ENCODE measurements at places on chromosomes 5 and 9. TPM values are rescaled to one million over a fixed set of nuclear protein-coding genes. Genes with fewer than 3 reads are reported as not detected.
A peak's percentile ranks its signal among the peaks of the same experiment; 100 is the strongest.

- no peaks in the 10 kb centered on the region for H3K27me3 ChIP-seq
- H3K4me3 ChIP-seq, result no peak overlapping the region
- no peak for DNase-seq
- no peaks in the 10 kb centered on the region for H3K36me3 ChIP-seq
- no peak overlapping the region for H3K27ac ChIP-seq
- H3K4me1 ChIP-seq, result no peaks in the 10 kb centered on the region
Observed at GRCh38 chr9:134189145-134189469, 24.7 kb upstream of the RNU6ATAC start.

DNA sequence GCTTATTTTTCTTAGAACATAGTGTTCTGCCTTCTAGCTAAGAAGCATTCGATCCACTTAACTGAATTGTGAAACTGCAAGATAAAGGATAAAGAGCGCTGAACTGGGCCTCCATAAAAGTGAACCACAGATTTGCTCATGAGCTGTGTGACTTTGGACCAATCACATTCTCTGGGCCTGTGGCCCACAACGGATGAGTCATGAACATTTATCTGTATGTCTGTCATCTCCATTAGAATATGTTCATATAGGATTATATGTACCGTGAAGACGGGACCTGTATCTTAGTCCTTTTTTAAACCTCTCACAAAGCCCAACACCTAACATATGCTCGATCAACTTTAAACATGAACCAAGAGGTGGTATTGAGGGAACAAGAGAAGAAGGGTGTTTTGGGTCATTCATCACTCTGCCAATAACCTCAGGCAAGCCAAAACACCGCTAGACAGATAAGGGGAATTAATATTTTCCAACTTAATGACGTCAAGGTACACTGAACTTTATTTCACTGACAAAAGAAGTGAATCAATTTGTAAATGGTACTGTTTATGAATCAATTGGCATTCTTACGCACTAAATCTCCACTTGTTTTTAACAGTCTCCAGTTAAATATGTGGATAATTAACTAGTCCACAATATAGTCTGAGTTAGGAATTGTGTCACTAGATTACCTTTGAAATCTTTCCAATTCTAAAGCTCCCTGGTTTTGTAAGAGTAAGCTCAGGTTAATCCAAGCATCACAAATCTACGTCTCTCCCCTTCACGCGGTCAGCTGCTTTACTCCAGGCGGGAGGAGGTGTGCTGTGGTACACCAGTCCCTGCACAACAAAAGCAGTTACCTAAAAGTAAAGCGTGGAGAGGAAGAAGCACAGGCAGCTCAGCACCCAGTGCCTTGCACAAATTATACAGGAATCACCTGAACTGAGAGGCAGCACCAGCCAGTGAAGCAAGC is 1.6 kb downstream of the TMEM245 start:
- peak overlapping the region; percentile 85 for H3K27ac ChIP-seq
- H3K36me3 ChIP-seq, result no peaks in the 10 kb centered on the region
- no peaks in the 10 kb centered on the region for H3K27me3 ChIP-seq

DNA sequence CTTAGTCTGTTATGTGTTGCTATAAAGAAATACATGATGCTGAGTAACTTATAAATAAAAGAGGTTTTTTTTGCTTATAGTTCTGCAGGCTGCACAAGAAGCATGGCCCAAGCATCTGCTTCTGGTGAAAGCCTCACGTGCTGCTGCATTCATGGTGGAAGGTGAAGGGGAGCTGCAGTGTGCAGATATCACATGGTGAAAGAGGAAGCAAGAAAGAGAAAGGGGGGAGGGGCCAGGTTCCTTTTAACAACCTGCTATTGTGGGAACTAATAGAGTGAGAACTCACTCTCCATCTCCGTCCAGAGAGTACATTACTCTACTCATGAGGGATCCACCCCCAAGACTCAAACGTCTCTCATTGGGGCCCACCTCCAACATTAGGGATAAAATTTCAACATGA is 12.5 kb upstream of the PARP8 start:
- H3K4me1 ChIP-seq, result no peaks in the 10 kb centered on the region
- H3K4me3 ChIP-seq, result no peak overlapping the region
- H3K27ac ChIP-seq, result no peak overlapping the region
- no peak for DNase-seq
- no peaks in the 10 kb centered on the region for H3K36me3 ChIP-seq
- H3K27me3 ChIP-seq, result no peaks in the 10 kb centered on the region

DNA sequence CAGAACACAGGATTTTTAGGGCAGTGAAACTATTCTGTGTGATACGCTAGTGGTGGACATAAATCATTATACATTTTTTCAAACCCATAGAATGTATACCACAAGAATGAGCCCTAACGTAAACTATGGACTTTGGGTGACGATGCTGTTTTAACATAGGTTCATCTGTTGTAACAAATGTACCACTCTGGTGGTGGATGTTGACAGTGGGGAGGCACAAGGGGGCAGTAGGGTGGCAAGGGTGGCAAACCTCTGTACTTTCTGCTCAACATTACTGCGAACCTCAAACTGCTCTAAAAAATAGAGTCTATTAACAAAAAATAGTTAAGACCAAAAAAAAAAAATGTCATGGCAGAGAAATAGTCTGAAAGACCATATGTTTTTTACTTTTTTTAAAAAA is 9.1 kb upstream of the MVB12B start:
- DNase-seq, result no peak
- no peaks in the 10 kb centered on the region for H3K27me3 ChIP-seq
- H3K27ac ChIP-seq, result no peak overlapping the region

GRCh38 chr9:136644593-136645351 is 17.9 kb upstream of the EGFL7 start:
- DNase-seq, result peak; percentile 54
- H3K4me3 ChIP-seq, result no peak overlapping the region
- H3K4me1 ChIP-seq, result no peaks in the 10 kb centered on the region
- peak overlapping the region; percentile 20 for H3K27ac ChIP-seq
- H3K36me3 ChIP-seq, result no peaks in the 10 kb centered on the region

DNA sequence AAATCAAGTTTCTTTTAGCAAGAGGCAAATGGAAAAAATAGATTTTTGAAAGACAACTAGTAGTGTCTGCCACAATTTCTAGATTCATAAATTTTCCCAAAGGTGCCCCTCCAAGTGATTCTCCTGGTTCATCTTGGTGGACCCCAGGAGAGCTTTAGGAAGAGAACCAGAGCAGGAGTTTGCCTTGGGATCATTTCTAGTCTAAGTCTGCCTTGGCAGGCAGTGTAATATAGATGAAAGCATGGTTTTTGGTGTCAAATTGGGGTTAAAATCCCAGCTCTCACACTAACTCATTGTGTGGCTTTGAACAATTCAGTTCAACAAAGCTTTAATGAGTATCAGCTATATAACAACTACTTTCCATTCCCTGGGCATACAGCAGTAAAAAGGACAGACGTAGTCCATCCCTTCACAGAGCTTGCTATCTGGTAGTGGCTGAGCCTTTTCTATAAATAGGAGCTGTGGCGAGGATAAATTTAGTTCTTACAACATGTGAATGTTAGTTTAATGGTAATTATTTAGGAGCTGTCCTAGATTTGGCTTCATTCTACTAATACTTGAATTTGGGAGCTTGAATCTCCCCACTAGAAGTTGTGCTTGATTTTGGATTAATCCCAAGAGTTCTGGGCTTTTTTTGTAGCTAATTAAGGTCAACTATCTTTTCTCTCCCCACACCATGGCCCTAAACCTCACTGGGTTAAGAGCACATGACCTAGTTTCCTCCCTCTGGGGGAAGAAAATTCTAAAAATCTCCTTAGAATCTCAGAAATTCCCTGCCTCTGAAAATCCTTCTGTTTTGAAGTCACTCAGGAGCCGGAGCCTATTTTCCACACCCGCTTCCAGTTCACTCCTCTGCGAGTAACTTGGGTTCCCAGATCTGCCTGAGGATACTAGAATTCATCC is 197.8 kb downstream of the PCSK1 start:
- peak overlapping the region; percentile 52 for H3K27ac ChIP-seq
- H3K36me3 ChIP-seq, result no peaks in the 10 kb centered on the region
- DNase-seq, result no peak
- no peak overlapping the region for H3K4me3 ChIP-seq
- H3K4me1 ChIP-seq, result no peaks in the 10 kb centered on the region

DNA sequence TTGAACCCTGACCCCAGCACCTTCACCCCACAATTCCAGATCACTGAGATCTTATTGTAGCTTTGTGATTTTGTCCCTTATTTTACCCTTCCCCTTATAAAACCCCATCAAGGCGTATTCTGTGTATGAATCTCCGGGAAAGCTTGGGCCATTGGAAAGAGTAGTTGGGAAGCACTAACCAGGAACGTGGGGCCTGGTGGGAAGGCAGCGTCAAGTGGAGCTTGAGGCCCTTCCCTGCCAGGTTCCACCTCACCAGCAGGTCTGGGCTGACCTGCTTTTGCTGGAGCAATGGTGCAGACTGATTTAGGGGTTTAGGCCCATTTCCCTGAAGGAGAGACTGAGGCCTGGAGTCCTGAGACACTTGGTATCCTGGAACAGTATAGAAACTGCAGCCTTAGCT is 9.3 kb downstream of the PHF2 start:
- DNase-seq, result no peak
- H3K27me3 ChIP-seq, result no peaks in the 10 kb centered on the region
- no peak overlapping the region for H3K4me3 ChIP-seq
- no peaks in the 10 kb centered on the region for H3K36me3 ChIP-seq
- H3K27ac ChIP-seq, result no peak overlapping the region

GRCh38 chr9:98953581-98954243 is 10.0 kb downstream of the COL15A1 start:
- DNase-seq, result no peak
- no peaks in the 10 kb centered on the region for H3K36me3 ChIP-seq
- no peaks in the 10 kb centered on the region for H3K4me1 ChIP-seq
- no peak overlapping the region for H3K27ac ChIP-seq

The FGD3 gene
- 2.8 TPM for total RNA-seq
